ENCODE measurements at places on chromosomes 13 and 19.

GRCh38 chr13:103371271-103371670 is 305.1 kb upstream of the SLC10A2 start:
- DNase-seq: no peak

DNA sequence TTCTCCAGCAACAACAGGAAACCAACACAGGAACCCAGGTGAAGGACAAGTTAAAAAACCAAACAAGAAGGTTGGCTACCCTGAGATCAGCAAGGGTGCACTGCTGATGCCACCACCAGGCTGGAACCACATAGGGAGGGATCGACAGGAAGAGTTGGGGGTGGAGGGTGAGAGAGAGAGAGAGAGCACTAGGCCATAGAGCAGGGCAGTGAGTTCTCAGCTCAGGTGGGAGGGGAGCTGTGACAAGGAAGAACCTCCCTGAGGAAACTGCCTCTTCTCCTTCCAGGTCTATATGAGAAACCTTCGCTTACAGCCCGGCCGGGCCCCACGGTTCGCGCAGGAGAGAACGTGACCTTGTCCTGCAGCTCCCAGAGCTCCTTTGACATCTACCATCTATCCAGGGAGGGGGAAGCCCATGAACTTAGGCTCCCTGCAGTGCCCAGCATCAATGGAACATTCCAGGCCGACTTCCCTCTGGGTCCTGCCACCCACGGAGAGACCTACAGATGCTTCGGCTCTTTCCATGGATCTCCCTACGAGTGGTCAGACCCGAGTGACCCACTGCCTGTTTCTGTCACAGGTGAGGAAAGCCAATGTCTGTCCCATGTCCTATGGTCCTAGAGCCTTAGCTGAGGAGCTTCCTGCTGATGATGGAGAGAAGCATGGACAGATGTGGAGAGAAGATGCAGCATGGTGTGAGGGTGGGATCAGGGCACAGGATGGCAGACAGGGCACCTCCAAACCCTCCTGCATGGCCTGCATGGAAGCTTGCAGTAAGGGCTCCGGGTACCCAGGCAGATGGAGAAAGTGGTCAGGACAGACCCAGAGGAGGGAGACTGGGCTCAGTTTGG is 2.5 kb downstream of the KIR2DL4 start:
- no peak for DNase-seq

DNA sequence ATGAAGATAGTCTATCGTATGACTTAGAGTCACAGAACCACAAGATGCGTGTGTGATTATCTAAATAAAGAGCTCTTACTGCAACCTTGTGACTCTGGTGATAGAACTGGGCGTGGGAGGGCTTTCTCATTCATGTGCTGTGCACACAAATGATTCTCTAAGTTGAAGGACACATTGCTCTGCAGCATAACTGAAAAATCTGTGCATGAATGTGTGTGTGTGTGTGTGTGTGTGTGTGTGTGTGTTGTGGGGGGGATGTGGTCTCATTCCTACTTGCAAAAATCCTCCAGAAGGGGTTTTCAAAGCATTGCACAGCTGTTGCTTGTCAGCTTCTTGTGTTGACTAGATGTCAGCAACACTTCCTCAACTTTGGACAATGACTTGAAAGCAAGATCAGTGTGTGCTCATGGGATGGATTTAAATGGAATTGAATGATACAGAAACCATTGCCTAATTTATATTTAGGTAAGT is 22.4 kb downstream of the LRCH1 start:
- DNase-seq: peak; percentile 82

- no peak for DNase-seq
Observed at GRCh38 chr19:32830231-32831014, 39.1 kb downstream of the SLC7A9 start.

- DNase-seq: no peak
Observed at GRCh38 chr13:26727633-26728032, 33.0 kb downstream of the GPR12 start.

Data from suppressor macrophage (primary cell).